ENCODE measurements at places on chromosomes 4 and X. TPM values are rescaled to one million over a fixed set of nuclear protein-coding genes. Genes with fewer than 3 reads are reported as not detected.

DNA sequence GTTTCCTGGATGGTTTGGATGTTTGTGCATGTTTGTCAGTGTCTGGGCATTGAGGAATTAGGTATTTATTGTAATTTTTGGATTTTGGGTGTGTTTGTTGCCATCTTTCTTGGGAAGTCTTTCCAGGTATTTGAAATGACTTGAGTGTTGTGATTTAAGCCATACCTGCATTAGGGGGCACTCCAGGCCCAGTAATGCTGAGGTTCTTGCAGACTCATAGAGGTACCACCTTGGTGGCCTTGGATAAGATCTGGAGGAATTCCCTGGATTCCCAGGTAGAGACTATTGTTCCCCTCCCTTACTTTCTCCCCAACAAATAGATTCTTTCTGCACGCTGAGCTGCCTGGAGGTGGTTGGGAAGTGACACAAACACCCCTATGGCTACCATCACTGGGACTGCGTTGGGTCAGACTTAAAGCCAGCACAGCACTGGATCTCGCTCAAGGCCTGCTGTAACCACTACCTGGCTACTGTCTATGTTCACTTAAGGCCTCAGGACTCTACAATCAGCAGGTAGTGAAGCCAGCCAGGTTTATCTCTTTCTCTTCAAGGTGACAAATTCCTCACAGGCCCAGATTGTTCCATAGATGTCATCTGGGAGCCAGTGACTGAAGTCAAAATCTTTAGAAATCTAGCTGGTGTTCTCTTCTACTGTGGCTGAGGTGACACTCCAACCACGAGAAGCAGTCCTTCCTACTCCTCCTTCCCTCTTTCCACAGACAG is 643.6 kb downstream of the PDHA2 start:
- no peak overlapping the region for H3K4me3 ChIP-seq
- no peak overlapping the region for H3K27ac ChIP-seq
- no peaks in the 10 kb centered on the region for H3K27me3 ChIP-seq
- peak; percentile 38 for DNase-seq
- no peaks in the 10 kb centered on the region for H3K4me1 ChIP-seq

GRCh38 chr4:46388857-46389256 is 1.1 kb downstream of the GABRA2 start:
- H3K36me3 ChIP-seq = peaks cover 2% of the 10 kb centered on the region
- DNase-seq = no peak
- H3K4me1 ChIP-seq = no peaks in the 10 kb centered on the region
- no peak overlapping the region for H3K27ac ChIP-seq
- H3K4me3 ChIP-seq = peak overlapping the region; percentile 97

- H3K27me3 ChIP-seq = no peaks in the 10 kb centered on the region
- H3K4me3 ChIP-seq = no peak overlapping the region
These were observed 36.3 kb downstream of the IL21 start for GRCh38 chr4:122584519-122584918.

GRCh38 chrX:103376118-103376978 is at the start of gene BEX3:
Gene BEX3 (plus strand): TSS chrX:103376538. CDS start chrX:103377522, 984 bp downstream.
- no peaks in the 10 kb centered on the region for H3K4me1 ChIP-seq
- peaks cover 22% of the 10 kb centered on the region for H3K36me3 ChIP-seq
- peak within 1 kb of the TSS; percentile 10 for H3K27ac ChIP-seq
- peak within 1 kb of the TSS; percentile 81 for H3K4me3 ChIP-seq
- no peaks in the 10 kb centered on the region for H3K27me3 ChIP-seq
- DNase-seq = peak; percentile 93

DNA sequence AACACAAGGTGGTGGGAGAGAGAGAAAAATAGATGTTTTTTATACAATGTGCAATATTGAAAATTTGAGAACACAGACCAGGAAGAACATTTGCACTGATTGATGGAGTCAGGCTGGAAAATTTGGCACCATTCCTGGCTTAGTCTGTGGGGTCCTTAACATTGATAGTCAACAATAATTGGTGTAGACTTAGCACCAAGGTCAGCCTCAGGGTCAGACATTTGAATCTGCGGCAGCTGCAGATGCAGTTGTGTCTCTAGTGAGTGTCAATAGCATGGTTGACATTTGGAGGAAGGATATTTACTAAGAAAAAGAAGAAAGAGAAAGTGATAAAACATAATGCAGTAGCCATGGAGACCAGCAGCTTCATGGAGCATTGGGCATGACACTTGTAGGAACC is 31.5 kb upstream of the GLRA3 start:
- H3K4me3 ChIP-seq = no peak overlapping the region
- H3K27ac ChIP-seq = no peak overlapping the region
- H3K27me3 ChIP-seq = no peaks in the 10 kb centered on the region
- no peaks in the 10 kb centered on the region for H3K4me1 ChIP-seq
- no peak for DNase-seq

GRCh38 chr4:23058165-23058776 is 365.5 kb downstream of the GBA3 start:
- H3K4me1 ChIP-seq = no peaks in the 10 kb centered on the region
- DNase-seq = no peak
- H3K4me3 ChIP-seq = no peak overlapping the region
- H3K27me3 ChIP-seq = no peaks in the 10 kb centered on the region

DNA sequence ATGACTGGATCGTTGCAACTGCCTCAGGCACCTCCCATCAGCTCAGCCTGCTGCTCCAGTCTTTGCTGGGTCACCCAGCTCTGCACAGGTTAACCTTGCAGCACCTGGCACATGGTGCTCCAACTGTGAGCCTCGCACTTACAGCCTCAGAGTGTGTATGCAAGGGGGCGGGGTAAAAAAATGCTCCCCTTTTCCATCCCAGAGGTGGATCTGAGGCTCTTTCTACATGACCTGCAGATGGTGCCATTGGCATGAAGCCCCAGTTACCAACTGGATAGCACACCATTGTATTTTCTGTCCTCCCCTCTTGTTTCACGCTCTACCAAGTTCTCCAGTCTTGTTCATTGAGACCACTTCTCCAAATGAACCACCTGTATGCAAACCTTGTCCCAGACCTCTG is 46.2 kb upstream of the TRPC3 start:
- no peaks in the 10 kb centered on the region for H3K4me1 ChIP-seq
- no peak overlapping the region for H3K27ac ChIP-seq

GRCh38 chr4:113141901-113142346 is 92.5 kb downstream of the ANK2 start:
- H3K4me3 ChIP-seq = no peak overlapping the region
- DNase-seq = no peak
- no peak overlapping the region for H3K27ac ChIP-seq
- H3K4me1 ChIP-seq = peaks cover 7% of the 10 kb centered on the region
- H3K36me3 ChIP-seq = no peaks in the 10 kb centered on the region

- no peaks in the 10 kb centered on the region for H3K36me3 ChIP-seq
- no peaks in the 10 kb centered on the region for H3K4me1 ChIP-seq
- no peaks in the 10 kb centered on the region for H3K27me3 ChIP-seq
- no peak for DNase-seq
- H3K4me3 ChIP-seq = no peak overlapping the region
These were observed 135.0 kb upstream of the IL15 start for GRCh38 chr4:141501395-141501794.

DNA sequence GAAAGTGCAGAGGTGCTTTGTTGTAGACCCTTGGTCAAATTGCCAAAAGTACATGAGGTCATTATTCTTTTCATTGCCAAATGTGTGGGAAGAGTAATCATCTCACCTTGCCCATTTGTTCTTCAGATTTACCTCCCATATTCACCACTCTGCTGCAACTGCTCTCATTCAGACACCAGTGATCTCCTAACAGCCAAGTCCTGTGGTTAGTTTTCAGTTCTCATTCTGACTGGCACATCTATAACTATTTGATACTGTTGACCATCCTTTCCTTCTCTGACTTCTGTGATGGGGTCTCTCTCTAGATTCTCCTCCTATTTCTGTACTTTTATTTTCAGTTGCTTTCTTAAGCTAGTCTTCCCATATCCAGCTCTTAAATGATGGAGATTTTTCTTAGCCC is 39.8 kb downstream of the GRIA3 start:
- peaks cover 2% of the 10 kb centered on the region for H3K27me3 ChIP-seq
- H3K4me3 ChIP-seq = no peak overlapping the region
- DNase-seq = no peak

Gene HHIP
- 2.7 TPM for total RNA-seq

Gene SUPT20HL1
- total RNA-seq = not detected

Gene GRIA3
- 2.4 TPM for total RNA-seq
